ENCODE measurements at places on chromosomes 5 and 9. TPM values are rescaled to one million over a fixed set of nuclear protein-coding genes. Genes with fewer than 3 reads are reported as not detected.
A peak's percentile ranks its signal among the peaks of the same experiment; 100 is the strongest.

GGTA1 gene
- total RNA-seq: 14.4 TPM

SLC25A2 gene
- total RNA-seq: not detected

GRCh38 chr9:14936491-14936890 is 26.3 kb upstream of the FREM1 start:
- DNase-seq: no peak

DNA sequence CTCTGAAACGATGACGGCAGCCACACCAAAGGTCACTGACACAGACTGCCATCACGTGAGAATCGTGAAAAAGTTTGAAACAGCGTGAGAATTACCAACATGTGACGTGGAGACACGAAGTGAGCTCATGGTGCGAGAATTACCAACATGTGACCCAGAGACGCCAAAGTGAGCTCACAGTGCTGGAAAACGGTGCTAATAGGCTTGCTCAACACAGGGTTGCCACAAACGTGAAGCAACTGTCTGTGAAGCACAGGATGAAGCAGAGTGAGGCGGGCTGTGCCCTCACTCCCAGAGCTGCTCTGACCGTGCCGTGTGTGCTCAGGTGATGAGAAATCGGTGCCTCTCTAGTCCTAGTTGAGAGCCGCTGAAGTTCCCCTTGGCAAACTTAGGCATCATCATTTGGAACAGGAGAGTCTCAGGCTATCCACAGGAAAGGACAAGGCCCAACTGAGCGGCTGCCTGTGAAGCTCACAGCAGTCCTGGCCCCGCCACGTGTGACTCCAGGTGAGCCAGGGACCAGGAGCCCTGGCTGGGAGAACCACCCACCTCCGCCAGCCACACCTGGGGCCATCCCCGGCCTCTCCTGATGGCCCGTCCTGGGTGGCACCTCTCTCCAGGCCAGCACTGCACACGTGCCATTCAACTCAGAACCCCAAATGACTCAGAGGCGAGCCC is 29.8 kb upstream of the SLC6A3 start:
- DNase-seq: no peak

DNA sequence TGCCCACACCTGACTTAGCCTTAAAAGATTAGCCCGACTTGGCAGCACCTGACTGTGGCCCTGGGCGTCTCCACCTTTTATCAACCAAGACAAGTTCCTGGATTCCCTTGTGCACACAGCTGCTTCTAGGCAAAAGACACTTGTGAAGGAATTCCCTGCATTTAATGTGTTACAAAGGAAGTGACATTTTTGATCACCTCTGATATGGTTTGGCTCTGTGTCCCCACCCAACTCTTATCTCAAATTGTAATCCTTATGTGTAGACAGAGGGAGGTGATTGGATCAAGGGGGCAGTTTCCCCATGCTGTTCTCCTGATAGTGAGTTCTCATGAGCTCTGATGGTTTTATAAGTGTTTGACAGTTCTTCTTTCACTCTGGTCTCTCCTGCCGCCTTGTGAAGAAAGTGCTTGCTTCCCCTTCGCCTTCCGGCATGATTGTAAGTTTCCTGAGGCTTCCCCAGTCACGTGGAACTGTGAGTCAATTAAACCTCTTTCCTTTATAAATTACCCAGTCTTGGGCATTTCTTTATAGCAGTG is 2.6 kb upstream of the CPEB4 start:
- DNase-seq: no peak

DNA sequence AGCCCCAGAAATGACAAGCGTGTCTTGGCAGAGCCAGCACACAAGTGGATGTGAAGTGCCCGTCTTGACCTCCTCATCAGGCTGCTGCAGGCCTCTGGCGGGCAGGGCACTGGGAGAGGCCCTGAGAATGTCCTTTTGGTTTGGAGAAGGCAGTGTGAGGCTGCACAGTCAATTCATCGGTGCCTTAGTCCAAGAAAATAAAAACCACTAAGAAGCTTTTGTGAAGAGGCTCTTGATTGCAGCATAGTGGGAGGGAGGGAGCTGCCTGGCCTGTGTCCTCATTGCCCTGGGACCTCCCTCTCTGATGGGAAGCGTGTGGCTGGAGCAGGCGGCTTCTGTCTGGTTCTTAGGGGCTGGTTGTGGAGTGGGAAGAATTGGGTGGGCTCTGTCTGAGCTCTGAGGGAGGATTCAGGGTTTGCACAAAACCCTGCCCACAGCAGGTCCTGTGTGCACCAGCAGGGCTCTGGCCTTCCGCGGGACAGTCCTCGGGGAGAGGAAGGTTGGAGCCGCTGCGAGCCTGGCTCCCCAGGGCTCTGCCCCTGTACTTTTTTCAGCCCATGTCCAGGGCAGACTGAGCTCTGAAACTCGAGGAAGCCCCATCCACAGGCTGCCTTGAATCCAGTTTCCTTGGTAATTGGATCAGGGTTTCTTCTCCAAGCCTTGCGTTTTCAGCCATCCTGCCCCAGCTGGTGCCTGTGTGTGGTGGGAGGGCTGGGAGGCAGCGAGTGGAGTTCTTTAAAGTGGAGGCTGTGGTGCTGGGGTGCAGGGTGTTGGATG is 1.1 kb downstream of the HRCT1 start:
- peak; percentile 80 for DNase-seq

- no peak for DNase-seq
Measured at GRCh38 chr9:129335464-129336129, 157.5 kb upstream of the IER5L start.

GRCh38 chr9:107214381-107214780 is 68.7 kb upstream of the RAD23B start:
- no peak for DNase-seq

DNA sequence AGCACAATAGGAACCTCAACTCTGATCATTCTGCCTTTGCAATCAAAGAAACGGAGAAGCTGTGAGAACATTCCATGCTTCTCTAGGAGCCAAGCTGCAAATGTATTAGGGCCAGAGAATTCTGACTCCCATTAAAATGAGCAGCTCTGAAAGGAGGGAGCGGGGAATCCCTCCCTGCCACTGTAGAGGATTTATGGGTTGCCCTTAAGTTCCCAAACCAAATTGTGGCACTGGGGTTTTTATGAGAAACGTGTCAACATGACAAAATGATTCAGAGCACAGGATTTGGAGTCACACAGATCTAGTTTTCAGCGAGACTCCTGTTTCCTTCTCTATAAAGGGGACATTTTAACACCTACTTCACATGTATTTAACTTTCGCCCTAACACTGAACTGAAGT is 1.8 kb downstream of the IL6ST start:
- no peak for DNase-seq

- no peak for DNase-seq
Measured at GRCh38 chr5:106311230-106311915, 1359.4 kb downstream of the EFNA5 start.
